Suppressor macrophage treated with lipopolysaccharide for 1 hour (primary cell): ENCODE measurements at places on chromosomes 5 and 9.

DNA sequence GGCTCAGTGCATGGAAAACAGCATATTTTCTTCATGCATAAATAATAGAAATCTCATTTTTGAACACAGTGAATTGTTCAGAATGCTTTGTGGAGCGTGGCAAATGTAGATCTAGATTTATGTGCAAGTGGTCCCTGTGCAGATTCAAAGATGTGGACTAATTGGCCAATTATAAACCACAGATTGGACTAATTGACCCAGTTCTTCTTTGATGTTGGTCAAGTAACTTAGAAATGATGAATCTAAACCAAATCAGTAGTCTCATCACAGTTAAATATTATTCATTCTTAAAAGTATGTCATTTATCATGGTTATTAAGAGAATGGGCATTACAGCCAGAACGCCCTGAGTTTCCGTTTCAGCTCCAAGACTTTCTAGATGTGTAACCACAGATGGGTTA is 11.7 kb upstream of the PDE4D start:
- no peak for DNase-seq

DNA sequence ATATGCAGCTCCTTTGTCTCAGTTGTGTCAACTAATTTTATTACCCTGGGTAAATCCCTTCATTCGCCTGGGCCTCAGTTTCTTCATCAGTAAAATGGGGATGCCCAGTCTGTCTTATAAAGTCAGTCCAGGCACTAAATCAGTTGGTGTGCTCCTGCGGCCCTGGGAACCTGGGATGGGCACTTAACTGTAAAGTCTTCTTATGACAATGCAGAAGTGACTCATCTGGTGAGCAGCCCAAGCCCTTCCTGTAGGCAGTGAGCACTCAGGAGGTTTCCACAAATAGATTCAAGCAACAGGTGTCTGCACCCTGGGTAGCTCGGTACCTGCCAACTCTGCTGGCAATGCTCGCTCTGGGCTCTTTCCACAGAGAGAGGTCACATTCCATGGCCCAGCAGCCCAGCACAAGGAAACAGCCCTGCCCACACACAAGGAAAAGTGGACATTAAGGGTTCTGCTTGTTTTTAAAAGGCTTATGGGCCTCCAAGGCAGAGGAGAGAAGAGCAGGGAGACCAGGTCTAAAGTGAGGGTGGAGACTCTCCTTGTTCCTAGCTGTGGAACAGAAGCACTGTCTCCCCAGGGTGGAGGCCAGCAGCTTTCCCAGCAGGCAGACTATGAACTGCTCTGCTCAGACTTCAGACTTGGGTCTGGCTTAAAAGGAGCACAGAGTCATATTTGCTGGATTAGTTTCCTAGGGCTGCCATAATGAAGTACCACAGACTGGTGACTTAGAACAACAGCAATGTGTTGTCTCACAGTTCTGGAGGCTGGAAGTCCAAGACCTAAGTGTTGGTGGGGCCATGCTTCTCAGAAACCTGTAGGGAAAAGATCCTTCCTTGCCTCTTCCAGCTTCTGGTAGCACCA is 89.7 kb upstream of the ADRA1B start:
- peak; percentile 22 for DNase-seq

DNA sequence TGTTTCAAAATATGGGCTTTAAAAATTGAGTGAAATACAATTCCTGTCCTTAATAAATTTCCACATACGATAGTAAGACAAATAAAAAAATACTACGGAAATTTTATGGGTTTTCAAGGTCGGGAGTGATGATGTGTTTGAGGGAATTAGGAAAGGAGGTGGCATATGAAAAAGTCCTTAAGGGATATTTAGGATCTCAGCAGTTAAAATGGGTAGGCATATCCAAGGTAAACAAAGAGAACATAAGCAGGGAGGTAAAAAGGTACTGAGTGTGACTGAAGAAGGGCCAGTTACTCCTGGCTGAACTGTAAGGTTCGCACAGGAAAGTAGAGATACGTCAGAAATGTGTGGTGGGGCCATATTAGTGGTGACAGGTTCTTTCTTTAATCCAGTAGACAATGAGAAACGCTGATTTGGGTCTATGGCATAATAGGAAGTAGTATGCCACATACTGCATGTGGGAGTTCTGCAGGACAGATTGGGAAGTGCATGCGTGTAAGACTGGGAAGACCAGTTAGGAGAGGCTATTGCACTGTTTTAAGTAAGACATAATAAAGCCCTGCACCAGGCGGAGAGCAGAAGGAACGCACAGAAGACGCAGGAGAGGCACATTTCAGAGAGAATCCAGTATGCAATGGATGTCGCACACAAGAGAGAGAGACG is 937 bp upstream of the HMGCR start:
- peak; percentile 76 for DNase-seq

GRCh38 chr5:157359356-157360055 is 93.6 kb downstream of the CYFIP2 start:
- DNase-seq, result no peak

DNA sequence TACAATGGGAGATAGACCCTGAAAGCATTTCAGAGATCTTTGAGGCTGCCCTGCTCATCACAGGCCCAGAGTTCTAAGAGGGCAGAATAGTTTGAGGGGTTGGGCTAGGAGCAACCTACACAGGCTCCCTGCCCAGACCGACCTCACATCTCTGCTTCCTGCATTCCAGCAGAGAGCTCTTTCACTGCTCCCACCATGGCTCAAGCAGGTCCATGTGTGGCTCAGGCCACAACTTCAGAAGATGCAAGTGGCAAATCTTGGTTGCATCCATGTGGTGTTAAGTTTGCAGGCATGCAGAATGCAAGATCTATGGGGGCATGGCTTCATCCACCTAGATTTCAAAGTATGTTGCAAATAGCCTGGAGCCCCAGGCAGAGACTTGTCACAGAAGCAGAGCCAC is 39.0 kb downstream of the GDA start:
- DNase-seq, result no peak

DNA sequence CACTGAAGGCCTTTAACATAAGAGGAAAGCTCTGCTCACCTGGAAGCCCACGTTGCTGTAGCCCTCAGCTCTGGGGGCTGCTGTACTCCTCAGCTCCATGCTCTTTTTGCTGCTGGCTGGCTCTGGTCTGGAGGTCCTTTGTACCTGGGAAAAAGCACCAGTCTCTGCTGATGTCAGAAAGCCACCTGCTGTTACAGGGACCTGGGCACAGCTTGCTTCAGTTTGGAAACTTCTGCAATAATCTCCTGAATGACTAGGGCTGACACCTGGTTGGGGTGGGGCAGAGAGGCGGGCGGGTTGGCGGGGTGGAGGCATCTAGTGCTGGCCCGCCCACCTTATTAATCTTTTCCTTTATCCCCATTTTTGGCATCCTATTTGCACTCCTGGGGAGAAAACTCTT is at the start of gene SLC28A3:
Gene SLC28A3, minus strand, starts transcription at position 224 of the 400 bp plus-strand sequence. Its CDS starts 125 bp downstream, at position 99.
- no peak for DNase-seq
